ENCODE measurements at places on chromosomes 12 and 14.

DNA sequence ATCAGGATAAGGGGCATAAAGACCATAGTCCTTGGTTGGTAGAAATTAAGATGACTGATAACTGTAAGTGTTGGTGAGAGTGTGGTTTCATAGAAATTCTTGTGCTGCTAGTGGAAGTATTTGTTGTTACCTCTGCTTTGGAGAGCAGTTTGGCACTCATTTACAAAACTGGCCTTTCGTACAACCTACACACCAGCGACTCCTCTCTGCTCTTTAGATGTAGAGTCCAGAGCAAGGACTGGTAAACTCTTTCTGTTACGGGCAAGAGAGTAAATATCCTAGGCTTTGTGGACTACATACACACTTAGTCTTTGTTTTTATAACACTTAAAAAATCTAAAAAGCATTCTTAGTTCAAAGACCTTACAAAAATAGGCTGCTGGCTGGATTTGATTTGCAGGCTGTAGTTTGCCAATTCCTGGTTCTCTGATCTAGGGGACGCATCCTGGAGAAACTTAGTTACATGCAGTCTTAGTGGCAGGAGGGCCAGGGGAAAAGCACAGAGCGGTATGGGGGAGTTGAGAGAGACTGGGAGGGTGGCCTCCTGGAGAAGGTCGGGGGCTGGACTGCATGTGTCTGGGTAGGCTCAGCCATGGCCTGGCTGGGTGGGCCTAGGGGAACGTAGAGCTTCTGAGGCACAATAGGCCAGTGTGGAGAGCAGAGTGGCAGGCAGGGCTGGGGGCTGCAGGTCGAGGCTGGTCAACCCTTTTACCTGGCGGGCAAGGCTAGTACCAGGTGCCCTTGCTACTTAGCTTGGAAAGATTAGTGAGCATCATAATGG is 55.3 kb upstream of the AMN start:
- no peak for DNase-seq

DNA sequence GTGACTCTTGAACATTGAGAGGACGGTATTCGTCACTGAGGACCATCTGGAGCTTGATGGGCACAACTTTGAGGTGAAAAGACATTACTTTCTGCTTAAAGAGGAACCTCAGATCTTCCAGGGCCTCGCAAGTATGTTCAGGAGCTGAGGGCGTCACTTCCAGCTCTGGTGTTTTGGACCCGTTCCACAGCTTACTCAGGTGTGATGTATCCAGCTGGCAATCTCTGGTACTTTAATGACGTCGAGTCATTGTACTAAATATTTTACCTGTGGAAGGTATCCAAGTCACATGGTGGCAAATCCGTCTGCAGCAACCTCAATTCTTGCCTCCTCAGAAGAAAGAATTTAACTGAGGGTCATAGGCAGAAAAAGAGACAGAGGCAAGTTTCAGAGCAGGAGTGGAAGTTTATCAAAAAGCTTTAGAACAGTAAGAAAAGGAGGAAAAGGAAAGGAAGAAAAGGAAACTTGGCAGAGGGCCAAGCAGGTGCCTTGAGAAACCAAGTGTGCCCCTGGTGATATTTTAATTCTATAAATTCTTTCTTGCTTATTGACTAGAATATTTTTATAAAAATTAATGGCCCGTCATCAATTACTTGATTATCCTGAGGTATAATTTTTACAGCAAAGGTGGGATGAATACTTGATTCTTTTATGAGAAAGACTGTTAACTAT is 250.6 kb downstream of the AEBP2 start:
- no peak for DNase-seq

DNA sequence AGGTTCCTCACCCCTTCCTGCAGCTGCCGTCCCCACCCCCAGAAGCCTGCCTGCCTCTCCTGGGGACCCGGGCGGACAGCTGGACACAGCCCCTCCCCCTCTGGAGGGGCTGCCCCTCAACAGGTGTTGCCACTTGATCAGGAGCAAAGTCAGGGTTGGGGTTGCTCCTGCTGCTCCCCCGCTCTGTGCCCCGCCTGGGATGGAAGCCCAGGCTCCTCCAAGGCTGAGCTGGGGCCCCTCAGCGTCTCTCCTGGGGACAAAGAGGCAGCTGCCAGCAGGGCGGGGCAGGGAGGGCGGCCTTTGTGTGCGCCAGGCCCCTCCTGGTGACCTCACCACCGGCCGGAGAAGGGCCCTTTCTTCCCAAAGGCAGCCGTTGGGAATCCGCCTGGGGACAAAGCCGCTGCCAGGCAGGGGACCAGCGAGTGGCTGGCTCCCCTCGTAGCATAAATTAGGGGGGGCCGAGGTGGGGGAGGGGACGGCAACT is 13.7 kb downstream of the TRMT61A start:
- DNase-seq: no peak

- no peak for DNase-seq
These were observed 109.9 kb downstream of the NAV3 start for GRCh38 chr12:77940567-77940966.

GRCh38 chr12:42090899-42091298 is 53.8 kb downstream of the GXYLT1 start:
- DNase-seq: no peak

DNA sequence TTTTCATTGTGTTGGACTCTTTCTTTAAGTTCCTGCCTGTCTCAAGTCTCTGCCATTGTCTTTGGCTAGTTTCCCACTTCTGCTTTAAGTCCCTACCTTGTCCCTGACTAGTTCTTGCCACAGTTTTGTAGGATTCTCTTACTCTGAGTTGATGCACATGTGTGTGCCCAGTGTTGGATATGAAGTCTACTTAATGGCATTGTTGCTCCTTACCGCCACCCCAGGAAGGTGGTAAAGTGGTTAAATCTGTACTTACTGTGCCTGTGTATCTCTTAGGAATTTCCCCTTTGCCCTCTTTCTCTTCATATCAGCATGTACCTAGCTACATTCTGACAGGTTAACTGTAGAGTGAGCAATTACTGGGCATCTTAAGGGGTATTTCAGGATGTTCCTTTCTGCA is 227.1 kb downstream of the NUBPL start:
- DNase-seq: no peak

DNA sequence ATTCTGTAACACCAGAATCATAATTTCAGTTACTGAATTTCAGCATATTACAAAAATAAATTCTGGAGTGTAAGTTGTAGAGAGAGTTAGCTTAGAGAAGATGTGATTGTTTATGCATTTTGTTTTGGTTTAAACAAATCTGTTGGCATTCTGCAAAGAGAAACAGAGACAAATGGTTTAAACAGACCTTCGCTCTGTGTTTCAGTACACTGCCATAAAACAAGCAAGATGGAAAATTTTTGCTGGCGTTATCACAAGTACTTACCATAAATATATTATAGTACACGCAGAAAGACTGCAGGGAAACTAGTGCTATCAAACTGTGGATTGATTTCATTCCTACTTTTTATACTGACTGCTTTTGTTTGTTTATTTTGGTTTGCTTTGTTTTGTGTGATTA is 850.3 kb upstream of the FOXG1 start:
- no peak for DNase-seq

GRCh38 chr12:14993537-14994266 is 20.9 kb downstream of the PDE6H start:
- no peak for DNase-seq

DNA sequence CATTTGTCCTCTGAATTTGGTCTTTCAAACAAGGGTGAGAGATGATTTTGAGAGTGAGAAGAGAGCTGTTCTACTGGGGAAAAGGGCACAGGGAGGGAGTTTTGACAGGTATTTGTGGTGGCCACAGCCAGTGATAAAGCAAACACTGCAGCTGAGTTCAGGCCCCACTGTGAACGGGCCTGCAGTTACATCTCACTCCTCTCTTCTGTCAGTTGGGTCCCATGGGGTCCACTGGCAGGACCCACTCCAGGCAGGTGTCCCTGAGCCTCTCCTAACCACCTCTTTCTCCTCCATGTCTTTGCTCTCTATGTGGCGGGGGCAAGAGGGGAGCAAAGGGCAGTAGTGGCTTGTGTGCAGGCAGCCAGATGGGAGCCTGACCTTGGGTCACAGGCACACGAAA is 294.8 kb downstream of the APAF1 start:
- no peak for DNase-seq

GRCh38 chr12:31368666-31369361 is 42.9 kb upstream of the SINHCAF start:
- DNase-seq: no peak

DNA sequence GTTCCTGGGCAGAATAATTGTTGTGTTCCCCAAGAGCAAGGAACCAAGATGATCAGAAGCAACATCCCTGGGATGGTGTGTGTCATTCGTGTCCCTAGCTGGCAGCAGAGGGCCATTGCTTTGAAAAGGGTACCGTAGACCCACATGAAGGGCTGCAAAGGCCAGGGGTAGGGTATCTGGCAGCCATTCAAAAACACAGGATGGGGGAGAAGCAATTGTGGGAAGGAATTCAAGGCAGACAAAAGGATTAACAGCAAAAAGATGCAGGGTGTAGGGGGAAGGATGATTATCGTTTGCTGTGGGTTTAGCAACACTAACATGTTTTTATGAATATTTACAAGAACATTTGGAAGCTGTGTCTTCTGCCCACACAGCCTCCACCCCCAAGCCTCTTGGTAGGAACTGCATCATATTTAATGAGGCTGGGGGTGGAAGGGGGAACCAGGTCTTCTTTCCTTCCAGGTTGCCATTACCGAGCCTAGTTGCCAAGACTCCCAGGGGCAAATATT is 169.0 kb upstream of the G2E3 start:
- no peak for DNase-seq

DNA sequence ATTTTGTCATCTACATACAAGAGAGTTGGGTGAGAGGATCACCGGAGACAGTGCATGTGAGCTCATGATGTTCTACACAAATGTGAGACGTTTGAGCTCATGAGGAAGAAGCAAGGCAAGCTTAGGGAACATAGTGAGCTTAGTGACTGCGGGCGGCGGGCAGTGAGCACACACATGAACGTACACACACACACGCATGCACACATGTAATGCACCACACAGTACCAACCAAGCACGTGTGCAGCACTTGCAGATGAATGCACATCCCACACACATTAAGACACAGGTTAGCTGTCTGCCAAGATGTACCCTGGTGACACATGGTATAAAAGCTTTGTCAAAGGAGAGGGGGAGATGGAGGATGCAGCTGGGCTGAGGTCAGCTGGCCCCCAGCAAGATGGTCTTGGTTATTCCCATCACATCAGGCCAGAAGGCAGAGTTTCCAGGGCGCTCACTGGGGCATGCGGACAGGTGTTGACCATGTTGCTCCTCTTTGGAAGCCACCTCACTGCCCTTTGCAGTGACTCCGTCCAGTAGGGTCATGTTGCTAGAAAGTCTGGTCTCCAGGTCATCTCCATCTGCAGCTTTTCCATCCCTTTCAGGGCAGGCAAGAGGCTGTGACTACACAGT is 8.7 kb upstream of the CACNA2D4 start:
- DNase-seq: no peak

Data from activated CD4-positive, CD25-positive, alpha-beta regulatory T cell treated with anti-CD3 and anti-CD28 coated beads, Interleukin-2, amount 50 U/mL, for 16 hours (primary cell).